T-helper 2 cell (primary cell): ENCODE measurements at places on chromosomes 2 and 18.

DNA sequence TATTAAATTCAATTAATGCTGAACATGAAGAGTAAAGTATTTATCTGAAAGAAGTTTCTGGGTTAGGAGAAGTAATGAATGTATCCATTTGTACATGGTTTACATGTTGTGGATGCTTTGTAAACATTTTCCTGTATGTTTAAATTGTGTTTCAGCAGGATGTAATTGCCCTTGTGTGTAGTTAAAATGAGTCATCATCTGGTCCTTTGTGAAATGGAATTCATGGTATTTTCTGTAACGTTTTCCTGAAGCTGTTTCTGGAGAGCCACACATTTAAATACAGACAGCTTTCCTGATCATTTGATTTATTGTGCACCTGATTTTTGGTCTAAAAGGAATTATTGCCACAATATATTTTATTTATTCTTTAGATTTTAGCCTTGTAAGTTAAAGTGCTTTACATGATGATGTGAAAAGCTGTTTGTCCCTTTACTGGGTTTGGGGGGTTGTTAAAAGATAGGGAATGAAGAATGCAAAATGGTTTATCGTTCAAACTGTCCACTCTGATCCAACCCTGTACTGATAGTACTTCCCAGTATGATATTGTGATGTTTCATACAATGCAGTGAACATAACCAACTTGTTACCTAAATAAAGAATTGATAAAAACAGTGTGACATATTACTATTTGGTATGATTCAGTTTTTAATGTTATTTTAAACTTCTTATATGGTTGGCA, 41.7 kb upstream of the SLC3A1 start:
- no peak for DNase-seq

- DNase-seq: peak; percentile 50
Measured at GRCh38 chr2:209936106-209936666, 66.3 kb upstream of the RPE start.

GRCh38 chr2:96885432-96886347, 15.8 kb upstream of the SEMA4C start:
- no peak for DNase-seq

DNA sequence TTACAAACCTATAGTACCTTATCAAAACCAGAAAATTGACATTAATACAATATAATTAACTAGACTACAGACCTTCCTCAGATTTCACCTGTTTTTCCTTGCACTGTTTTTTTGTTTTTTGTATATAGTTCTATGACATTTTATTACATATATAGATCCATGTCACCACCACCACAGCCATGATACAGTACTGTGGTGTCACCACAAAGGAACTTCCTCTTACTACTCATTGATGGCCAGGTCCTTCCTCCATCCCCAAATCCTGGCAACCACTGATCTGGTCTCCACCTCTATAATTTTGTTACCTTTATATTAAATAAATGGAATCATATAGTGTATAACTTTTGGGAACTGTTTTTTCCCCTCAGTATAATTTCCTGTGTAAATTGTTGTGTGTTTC, 19.4 kb upstream of the ATP6V1B1 start:
- no peak for DNase-seq

DNA sequence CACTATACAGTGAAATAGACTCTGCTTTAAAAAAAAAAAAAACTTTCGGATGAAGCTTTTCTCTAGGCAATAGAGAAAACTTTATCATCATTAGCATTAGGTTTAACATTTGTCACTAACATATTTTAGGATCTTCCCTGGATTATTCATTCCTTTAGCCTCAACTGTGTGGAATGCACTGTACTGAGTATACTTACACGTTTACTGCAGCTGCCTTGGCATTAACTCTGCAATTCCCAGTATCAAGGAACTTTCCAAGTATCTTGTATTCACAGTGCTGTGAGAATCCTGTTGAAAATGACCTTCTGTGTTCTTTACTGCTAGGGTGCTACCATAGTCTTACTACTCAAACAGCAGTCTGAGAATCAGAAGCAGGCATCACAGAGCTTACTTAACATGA, 328.2 kb upstream of the COL3A1 start:
- no peak for DNase-seq
